ENCODE measurements at places on chromosomes 11 and 22. TPM values are rescaled to one million over a fixed set of nuclear protein-coding genes. Genes with fewer than 3 reads are reported as not detected.

Gene KRTAP5-2
- total RNA-seq = not detected

Gene GAS2
- 3.1 TPM for total RNA-seq

Gene CD44
- 51.1 TPM for total RNA-seq

GRCh38 chr11:32830413-32830738, 649 bp downstream of the PRRG4 start:
- no peak for DNase-seq

DNA sequence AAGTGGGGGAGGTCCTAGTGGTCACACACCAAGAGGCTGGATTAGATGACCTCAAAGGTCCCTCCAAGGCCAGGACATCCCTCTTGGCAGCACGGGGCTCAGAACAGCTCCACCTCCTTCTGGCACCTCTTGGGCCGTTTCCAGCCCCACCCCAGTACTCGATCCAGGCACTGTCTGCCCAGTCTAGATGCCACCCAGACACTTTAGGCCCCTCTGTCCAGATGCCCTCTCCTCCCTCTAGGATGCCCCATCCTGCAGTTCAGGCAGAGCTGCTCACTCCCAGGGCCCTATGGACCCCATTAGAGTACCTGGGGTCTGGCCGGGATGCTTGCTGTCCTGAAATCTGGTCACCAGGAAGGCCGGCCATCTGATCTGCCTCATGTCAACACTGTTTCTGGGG, 34.7 kb upstream of the PRR5 start:
- DNase-seq = no peak

GRCh38 chr11:64359712-64360445, 917 bp downstream of the RPS6KA4 start:
- no peak for DNase-seq

- DNase-seq = no peak
These were observed 55.1 kb upstream of the CD82 start for GRCh38 chr11:44510372-44510771.

DNA sequence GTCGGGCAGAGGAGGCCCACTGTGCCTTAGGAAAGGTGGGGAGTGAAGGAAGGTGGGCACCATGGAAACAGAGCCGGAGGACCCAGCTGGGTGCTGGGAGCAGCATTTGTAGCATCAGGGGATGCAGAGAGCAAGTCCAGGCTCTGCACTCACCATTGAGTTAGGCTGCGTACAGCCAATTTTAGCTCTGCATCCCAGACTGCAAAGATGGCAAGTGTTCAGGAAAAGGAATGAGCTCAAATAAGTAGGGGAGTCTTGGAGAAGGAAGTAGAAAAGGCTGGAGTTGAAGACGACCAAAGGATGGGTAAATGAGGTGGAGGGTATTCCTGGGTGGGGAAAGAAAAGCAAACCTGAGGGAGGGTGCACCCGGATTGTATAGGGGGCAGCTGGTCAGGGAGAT, 31.6 kb upstream of the ETS1 start:
- DNase-seq = no peak

DNA sequence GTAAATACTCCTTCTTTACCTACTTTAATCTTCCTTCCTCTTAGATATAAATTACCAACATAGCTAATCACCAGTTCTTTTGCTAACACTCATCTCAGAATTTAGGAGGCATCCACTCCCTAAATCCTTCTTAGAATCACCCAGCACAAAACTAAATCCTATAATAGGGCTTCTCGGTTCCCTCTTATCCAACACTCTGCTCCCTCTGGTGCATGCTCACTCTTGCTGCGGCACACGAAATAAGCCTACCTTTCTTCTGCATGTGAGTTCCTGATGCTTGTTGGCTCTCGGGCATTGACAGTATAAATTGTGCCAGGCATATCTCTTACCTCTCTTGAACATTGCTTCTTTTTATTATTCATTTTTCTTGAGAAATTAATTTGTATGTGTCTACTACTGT, 61.0 kb downstream of the OR5AK2 start:
- DNase-seq = no peak
